Colonic mucosa (tissue), 4 donors: ENCODE measurements at places on chromosomes 5 and 9. TPM values are rescaled to one million over a fixed set of nuclear protein-coding genes. Genes with fewer than 3 reads are reported as not detected.
A peak's percentile ranks its signal among the peaks of the same experiment; 100 is the strongest.

Gene LHX2
- total RNA-seq, result 0.10 TPM

Gene GDF9
- 0.64 TPM for total RNA-seq

Gene IL3
- not detected for total RNA-seq

Gene NUTM2G
- not detected for total RNA-seq

Gene STPG3
- not detected for total RNA-seq

Gene NXNL2
- not detected for total RNA-seq

Gene F2R
- 3.6 TPM for total RNA-seq

Gene FAM221B
- total RNA-seq, result 0.05 TPM

Gene CMYA5
- 0.66 TPM for total RNA-seq

Gene SHOC1
- not detected for total RNA-seq

Gene CNOT6
- total RNA-seq, result 38.2 TPM

DNA sequence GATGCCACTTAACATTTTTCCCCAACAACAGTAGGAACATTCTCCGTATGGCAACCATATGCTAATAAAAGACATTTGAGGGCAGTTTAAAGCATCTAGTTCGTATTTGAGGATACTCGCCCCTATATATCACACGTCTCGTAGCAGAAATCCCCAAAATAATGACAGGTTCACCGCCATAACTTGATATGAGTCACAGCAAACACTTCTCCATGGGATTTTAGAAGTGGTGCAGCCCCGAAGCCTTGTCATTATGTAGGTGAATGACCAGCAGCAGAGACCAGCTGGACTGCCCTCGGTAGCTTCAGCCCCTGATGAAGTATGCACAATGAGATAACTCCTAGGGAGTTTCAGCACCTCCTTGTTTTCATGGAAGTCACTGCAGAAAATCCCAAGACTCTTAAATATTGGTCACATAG is 2.0 kb downstream of the CTNND2 start:
- no peak for DNase-seq

- peak; percentile 59 for DNase-seq
Measured at GRCh38 chr5:58498340-58498942, 7.2 kb downstream of the GAPT start.

- no peak for DNase-seq
Measured at GRCh38 chr5:3596261-3596825, 711 bp downstream of the IRX1 start.

DNA sequence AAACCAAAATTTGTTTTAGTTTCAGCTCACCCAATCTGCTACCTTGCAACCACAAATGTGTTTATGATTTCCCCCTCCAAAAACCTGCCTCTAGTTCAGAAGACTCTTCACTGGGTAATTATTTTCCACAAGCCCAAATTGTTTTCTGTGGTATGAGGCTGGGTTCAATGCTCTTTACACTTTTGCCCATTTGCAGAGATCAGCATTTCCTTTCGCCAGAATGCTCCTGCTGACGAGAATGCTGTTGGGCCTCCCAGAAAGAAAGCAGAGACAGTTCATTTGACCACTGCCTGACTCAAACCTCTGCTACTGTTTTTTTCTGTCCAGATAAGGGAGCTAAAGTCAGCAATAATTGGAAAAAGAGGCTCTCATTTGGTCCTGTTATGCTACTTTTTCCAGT is 427.3 kb downstream of the PDE4D start:
- no peak for DNase-seq

DNA sequence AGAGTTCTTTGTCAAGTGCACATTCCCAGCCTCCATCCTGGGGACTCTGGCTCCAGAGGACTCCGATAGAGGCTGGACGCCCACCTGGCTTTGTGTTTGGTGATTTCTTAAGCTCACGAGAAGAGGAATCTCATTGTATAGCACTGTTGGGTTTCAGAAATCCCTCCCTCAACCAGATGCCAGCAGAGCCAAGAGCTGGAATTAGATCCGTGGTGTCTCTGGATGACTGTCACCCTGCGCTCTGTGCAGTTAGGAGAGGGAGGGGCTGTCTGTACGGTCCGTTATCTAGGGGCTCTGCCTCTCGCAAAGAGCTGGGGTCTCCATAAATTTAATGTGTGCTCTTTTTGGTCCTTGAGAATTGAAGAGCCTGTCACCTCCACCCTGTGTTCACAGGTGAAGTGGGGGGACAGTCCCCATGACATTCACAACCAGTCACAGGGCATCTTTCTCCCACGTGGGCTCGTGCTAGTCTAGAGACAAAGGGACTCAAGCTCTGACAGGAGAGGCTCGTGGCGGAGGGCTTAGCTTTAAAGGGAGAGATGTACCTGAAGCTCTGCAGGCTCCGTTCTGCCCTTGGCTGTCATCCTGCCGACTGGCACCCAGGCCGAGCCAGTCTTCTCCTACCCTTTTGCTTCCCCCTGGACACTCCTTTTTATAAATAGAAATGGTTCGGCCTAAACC is 41.4 kb downstream of the FAM78A start:
- no peak for DNase-seq

- no peak for DNase-seq
Measured at GRCh38 chr5:68161156-68161555, 54.4 kb upstream of the PIK3R1 start.

DNA sequence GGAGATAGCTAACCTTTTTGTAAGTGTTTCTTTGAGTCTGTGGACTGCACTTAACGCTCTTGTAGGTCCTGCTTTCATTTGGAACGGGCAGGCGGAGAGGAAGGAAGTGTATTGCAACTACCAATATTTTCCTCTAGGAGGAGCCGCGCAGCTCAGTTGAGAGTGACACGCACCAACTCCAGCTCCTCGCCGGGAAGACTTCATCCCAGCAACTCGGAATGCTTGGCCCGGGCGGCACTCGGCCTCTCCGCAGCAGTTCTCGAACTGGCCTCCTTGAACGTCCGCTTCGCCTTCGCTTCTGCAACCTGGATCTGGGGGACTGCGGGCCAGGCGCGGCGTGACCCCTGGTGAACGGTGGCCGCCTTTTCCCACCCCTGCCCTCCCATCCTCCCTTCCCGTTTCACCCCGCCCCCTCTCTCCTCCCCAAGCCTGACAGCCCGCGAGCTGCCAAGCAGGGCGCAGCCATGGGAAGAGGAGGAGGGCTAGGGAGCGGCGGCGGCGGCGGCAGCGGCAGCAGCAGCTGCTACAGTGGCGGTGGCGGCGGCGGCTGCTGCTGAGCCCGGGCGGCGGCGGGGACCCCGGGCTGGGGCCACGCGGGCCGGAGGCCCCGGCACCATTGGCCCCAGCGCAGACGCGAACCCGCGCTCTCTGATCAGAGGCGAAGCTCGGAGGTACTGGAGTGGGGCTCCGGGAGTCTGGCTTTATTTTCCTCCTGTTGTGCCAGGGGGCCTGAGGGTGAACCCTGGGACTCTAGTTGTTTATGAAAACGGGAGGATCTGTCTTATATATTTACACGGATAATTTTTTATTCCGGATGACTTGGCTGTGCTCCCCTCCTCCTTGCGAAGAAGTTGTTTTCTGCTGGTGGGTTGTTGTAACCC is at the start of gene GHR:
Gene GHR (plus strand): TSS at position 155 of the 881 bp plus-strand sequence. CDS start 142,436 bp downstream, outside the sequence.
- peak; percentile 83 for DNase-seq

GRCh38 chr9:135077497-135078200 is 9.8 kb upstream of the OLFM1 start:
- no peak for DNase-seq

- no peak for DNase-seq
Measured at GRCh38 chr5:151408591-151409230, 38.7 kb upstream of the SLC36A1 start.

- no peak for DNase-seq
Measured at GRCh38 chr5:132470010-132470392, 20.6 kb downstream of the IRF1 start.

GRCh38 chr5:135230251-135230925 is 168.6 kb downstream of the MACROH2A1 start:
- peak; percentile 49 for DNase-seq

- DNase-seq, result no peak
Measured at GRCh38 chr9:123940721-123941523, 11.0 kb upstream of the DENND1A start.

GRCh38 chr9:131258186-131258585 is 18.1 kb downstream of the FAM78A start:
- no peak for DNase-seq

GRCh38 chr5:15807871-15808270 is 307.9 kb downstream of the FBXL7 start:
- no peak for DNase-seq

- DNase-seq, result no peak
Measured at GRCh38 chr5:144457160-144457559, 286.5 kb downstream of the KCTD16 start.

GRCh38 chr5:159877894-159878448 is 38.3 kb upstream of the ADRA1B start:
- DNase-seq, result peak; percentile 37

- no peak for DNase-seq
Measured at GRCh38 chr5:148984345-148984744, 78.5 kb downstream of the SH3TC2 start.

DNA sequence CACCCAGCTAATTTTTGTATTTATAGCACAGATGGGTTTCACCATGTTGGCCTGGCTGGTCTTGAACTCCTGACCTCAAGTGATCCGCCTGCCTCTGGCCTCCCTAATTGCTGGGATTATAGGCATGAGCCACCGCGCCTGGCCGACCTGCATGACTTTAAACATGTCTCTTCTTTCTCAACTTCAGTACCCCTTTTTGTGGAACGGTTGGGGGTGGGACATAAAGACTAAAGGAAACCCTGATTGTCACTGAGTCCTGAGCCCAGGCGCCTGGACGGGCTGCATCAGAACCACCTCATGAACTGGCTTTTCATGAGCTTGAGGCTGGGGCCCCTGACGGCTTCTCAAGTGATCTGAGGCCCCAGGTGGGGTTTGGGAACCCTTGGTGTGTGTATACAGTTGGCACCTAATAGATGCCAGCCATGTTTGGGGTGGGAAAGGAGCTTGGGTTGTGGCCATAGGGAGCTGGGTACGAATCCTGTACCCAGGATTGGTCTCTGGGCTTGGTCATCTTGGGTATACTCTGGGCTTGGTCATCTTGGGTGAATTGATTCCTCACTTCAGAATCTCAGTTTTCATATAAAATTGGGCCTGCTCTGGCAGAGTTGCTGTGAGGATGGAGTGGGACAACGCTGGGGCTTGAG is 2.2 kb downstream of the GRK6 start:
- no peak for DNase-seq

GRCh38 chr9:127087411-127087810 is 35.0 kb downstream of the ANGPTL2 start:
- no peak for DNase-seq

DNA sequence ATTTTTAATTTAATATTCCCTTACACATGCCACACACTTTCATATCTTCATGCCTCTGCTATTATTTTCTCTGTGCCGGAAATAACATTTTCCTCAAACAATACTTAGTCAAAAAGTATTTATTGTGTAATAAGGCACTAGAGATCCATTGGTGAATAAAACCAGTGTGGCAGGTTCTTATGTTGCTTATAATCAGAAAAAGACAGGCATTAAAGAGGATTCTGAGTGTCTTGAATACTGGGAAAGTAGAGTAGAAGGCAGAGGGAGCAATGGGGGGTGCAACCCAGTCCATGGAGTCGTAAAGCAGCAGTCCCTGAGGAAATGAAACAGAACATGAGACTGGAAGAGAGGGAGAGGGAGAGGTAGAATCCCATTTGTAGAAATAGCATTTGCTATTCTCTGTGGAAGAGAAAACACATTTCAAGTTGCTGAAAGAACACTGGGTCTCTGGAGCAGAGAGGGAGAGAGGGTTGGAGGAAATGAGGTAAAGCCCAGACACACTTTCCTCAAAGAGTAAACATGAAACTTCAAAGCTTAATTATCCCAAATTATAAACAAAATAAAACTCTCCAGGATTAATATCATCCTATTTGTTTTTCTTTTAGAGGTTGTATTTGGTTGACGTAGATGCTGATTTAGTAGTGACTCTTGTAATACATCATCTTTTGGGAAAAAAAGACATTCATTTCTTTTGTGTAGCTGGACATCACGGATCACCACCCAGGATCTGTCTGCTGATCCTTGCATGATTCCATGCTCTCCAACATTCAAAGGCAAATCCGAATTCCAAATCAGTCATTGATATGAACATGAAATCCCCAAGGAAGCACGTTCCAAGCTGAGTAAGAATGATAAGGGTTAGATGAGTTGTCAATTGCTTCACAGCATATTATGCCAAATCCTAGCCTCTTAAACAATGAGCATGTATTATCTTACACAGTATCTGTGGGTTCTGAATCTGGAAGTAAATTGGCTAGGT is 37.4 kb upstream of the GRAMD2B start:
- no peak for DNase-seq

GRCh38 chr9:35791297-35791921 is at the start of gene NPR2:
NPR2 (plus strand) TSS chr9:35791591; CDS start chr9:35792409, 818 bp downstream.
- DNase-seq, result no peak

GRCh38 chr5:137075163-137075970 is 423.8 kb downstream of the SPOCK1 start:
- DNase-seq, result peak; percentile 82

DNA sequence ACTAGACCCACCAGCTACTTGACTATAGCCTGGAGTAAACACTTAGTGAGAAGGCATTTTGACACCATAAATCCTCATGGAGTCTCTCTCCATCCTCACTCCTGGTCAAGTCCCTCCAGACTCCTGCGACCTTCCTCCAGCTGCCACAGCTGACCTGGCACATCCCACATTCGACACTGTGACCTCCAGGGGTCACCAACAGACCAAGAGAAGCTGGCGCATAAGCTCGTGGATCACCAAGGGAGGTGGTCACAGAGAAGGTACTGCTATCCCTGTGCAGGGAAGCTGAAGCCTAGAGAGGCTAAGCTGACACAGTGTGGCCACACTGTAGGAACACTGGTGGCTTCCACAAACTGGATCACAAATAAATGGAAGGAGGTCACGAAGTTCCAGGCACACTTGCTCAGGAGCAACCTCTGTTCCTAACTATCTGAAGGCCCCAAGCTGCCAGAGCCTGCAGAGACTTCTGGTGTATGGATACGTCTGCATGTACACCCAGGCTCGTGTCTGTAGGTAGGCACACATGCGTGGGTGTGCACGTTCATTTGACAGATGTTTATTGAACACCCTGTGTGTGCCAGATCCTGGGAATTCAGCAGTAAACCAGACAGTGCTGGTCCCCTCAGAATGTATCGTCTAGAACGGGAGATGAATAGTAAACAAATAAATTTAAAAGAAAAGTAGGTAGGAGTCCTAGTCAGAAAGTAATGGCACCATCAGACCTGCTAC is 104.4 kb downstream of the C5orf15 start:
- DNase-seq, result no peak

- no peak for DNase-seq
Measured at GRCh38 chr9:70303268-70303667, 44.5 kb downstream of the SMC5 start.

GRCh38 chr9:81823672-81824554 is 104.3 kb upstream of the SPATA31D4 start:
- DNase-seq, result no peak
